ENCODE measurements at places on chromosomes 13 and 19.

DNA sequence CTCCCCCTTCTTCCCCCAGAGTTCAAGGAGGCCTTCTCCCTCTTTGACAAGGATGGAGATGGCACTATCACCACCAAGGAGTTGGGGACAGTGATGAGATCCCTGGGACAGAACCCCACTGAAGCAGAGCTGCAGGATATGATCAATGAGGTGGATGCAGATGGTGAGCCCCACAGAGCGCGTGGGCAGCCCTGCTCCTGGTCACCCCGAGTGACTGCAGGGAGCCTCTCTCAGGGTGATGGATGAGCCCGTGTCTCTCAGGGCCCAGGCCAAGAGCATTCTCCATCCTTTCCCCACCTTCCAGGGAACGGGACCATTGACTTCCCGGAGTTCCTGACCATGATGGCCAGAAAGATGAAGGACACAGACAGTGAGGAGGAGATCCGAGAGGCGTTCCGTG, 7.0 kb downstream of the CALM3 start:
- DNase-seq: peak; percentile 6

- no peak for DNase-seq
These were observed 44.4 kb downstream of the CCNA1 start for GRCh38 chr13:36476661-36477060.

GRCh38 chr19:48477698-48478338, 8.6 kb downstream of the CYTH2 start:
- no peak for DNase-seq

DNA sequence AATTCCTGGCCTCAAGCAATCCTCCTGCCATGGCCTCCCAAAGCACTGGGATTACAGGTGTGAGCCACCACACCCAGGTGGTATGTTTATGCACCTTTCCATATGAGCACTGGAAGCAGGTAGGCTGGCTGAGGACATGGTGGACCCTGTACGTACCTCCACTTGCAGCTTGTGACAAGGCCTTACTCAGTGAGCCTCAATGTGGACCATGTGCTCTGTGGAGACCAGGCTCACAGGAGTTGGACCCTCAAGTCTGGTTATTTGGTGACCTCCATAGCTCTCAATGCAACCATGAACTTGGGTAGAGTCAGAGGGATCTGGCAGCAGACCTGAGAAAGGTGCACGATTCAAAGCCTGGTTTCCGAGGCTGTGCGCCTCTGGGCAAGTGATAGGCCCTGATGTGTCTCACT, 5.5 kb downstream of the ACP4 start:
- no peak for DNase-seq

GRCh38 chr13:98622931-98623331, 46.0 kb upstream of the STK24 start:
- DNase-seq: no peak

GRCh38 chr13:25266706-25267105, 20.6 kb downstream of the MTMR6 start:
- no peak for DNase-seq

DNA sequence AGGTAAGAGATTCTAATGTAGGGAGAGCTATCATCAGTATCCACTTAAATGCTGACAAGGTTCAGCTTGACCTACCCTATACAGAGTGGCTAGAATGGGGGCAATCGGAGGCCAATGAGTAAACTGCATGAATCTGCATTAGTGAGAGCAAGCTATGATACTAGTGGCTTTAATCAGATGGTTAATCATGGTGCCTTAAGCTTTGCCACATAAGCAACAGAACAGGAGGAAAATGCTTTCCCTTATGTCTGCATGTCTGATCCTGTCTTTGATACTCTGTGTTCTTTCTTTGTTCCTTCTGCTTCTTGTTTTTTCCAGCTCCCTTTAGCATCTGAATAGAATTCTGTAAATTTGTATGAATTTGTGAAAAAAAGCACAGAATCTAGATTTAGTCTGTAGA, 91.1 kb downstream of the WDFY2 start:
- DNase-seq: no peak

All from GM13977 (cell line).